ENCODE measurements at places on chromosomes 16 and 17.

GRCh38 chr16:5024632-5025031 is 9.1 kb downstream of the NAGPA start:
- no peak for DNase-seq

- no peak for DNase-seq
Observed at GRCh38 chr17:9037736-9038135, 16.4 kb downstream of the NTN1 start.

DNA sequence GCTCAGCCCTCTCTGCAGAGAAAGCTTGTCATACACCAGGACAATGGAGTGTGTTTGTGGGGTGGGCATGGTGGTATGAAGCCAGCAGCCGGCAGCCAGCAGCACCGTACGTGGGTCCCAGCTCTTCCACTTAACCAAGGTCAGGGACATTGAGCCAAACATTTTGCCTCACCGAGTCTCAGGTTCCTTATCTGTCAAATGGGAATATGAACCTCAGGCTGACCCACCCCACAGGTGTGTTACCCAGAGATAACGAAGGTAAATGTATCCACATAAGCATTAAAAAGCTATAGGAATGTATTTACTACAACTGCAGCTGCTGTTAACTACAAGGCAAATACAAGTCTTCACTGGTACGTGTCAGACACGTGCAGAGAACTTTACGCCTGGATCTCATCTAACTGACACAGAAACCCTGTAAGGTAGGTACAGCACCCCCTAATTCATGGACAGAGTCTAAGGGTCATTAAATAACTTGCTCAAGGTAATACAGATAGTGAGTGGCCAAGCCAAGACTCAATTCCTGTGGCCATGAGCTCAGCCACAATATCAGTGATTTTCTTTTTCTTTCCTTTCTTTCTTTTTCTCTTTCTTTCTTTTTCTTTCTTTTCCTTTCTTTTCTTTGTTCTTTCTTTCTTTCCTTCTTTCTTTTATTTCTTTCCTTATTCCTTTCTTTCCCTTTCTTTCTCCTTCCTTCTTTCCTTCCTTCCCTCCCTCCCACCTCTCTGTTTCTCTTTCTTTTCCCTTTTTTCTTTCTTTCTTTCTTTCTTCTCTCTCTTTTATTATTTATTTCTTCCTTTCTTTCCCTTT is 990 bp downstream of the SLC5A11 start:
- no peak for DNase-seq

DNA sequence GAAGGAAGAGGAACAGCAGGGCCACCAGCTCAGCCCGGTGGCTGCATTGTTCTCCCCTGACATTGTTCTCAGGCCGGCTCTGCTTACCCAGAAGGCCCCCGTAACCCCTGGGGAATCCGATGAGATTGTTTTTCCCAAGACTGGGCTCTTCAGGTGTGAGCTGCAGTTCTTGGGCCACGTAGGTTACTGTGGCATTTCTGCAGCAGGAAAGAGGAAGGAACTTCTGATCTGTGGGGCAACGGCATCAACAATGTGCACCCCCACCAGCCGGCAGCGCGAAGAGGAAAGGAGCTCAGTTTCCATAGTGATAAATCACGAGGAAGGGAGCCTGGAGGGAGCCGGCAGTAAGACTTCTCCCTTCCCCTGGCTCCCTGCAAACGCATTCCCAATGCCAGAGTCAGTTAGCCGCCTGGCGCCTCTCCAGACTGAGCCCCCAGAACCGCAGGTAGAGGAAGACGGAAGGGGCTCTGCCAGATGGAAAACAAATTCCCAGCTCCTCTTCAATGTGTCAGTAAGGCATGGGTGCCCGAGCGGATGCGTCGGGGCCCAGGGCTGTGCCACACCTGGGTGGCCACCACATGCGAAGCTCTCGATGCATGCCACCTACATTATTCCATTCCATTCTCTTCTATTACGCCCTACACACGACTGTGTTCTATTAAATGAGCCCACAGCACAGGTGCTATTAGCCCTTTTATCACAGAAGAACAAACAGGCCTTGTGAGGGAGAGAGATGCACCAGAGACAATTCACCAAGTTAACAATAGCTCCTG is 21.5 kb upstream of the PECAM1 start:
- no peak for DNase-seq

GRCh38 chr16:54073356-54073755 is 213.2 kb downstream of the IRX3 start:
- no peak for DNase-seq

DNA sequence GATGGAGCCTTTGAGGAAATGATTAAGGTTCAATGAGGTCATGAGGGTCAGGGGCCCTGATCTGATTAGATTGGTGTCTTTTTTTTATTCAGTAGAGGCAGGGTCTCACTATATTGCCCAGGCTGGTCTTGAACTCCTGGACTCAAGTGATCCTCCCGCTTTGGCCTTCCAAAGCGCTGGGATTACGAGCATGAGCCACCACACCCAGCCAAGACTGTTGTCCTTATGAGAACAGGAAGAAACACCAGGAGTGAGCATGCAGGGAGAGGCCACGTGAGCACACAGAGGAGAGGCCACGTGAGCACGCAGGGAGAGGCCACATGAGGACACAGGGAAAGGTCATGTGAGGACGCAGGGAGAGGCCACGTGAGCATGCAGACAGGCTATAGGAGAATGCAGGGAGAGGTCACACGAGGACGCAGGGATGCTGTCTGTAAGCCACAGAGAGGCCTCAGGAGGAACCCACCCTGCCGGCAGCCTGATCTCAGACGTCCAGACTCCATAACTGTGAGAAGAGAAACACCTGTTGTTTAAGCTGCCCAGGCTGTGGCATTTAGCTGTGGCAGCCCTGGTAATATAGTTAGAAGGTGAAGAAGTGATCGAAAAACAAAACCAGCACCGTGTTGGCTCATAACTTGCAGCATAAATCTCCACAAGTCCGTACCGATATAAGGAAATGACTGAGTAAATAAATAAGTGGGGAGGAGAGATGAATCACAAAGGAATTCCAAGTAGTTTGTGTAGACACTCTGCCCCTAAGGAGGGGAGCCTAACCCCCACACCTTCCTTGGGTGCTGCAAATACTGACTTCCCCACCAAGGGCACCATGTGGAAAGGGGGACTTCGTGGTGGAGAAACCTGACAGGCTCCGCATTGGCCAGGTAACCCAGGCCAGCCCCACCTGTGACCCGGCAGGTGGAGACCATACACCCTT is 14.6 kb upstream of the CSNK1D start:
- no peak for DNase-seq

DNA sequence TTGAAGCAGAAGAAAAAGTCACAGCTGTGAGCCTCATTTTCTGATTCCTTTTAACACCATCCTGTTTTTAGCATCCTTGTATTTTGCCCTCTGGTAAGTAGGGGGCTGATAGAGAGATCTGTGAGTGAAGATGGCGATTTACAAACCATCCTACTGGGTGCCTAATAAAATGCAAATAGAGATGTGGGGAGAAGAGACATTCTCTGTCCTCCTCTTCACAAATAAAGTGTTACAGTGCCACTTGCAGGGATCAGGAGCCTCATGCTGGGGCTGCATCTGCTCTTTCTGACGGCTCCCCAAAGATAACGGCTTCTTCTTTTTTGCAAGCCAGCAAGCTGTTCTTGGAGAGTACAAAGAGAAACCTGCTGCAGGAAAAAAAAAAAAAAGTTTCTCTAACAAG is 418.6 kb downstream of the TOX3 start:
- DNase-seq, result no peak

DNA sequence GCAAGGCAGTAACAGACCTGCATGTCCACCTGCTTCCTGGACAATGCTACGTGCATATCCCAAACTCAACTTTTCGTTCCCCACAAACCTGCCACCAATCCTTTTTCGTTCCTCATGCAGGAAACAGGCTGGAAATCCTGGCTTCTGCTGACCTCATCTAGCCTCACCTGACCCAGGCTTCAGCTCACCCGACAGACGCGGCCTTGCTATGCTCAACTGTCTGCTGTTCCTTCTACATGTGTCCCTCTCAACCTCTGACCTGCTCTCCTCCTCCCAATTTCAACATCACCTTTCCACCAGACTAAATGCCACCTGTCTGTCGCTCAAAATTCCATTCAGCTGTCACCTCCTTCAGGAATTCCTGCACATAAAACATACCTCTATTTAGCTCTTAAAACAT is 44.5 kb downstream of the XPO6 start:
- no peak for DNase-seq

DNA sequence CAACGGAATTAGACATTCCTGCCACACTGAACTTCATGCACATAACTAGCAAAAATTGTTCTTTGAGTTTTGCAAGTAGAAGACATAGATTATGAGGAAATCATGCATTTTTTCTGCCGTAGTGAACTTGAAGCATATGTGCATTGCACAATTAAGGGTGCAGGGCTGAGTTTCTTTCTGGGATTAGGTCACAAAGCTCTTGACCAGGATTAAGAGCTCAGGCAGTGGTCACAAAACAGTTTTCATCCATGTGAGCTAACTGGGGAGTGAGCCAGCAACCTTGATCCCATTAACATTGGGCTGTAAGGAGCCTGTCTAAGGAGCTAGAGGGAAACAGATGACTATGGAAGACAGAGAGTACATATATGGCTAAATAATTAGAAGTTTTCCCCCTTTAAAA is 143.7 kb downstream of the PMP22 start:
- no peak for DNase-seq

- no peak for DNase-seq
Observed at GRCh38 chr17:73424571-73424970, 112.8 kb upstream of the CDC42EP4 start.

- DNase-seq, result no peak
Observed at GRCh38 chr17:35542990-35543389, 5.5 kb upstream of the SLFN12L start.

- no peak for DNase-seq
Observed at GRCh38 chr16:73054498-73054812, 6.5 kb upstream of the ZFHX3 start.

DNA sequence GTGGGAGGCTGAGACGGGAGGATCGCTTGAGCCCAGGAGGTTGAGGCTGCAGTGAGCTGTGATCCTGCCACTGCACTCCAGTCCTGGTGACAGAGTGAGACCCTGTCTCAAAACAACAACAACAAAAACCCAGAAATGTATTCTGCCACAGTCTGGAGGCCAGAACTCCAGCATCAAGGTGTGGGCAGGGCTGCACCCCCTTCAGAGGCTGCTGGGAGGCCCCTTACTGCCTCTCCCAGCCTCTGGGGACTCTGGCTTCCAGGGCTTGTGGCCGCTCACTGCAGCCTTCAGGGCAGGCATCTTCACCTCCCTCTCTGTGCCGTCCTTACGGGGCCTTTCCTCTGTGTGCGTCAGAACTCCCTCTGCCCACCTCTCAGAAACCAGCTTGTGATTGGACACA is 209.4 kb upstream of the GSE1 start:
- no peak for DNase-seq

DNA sequence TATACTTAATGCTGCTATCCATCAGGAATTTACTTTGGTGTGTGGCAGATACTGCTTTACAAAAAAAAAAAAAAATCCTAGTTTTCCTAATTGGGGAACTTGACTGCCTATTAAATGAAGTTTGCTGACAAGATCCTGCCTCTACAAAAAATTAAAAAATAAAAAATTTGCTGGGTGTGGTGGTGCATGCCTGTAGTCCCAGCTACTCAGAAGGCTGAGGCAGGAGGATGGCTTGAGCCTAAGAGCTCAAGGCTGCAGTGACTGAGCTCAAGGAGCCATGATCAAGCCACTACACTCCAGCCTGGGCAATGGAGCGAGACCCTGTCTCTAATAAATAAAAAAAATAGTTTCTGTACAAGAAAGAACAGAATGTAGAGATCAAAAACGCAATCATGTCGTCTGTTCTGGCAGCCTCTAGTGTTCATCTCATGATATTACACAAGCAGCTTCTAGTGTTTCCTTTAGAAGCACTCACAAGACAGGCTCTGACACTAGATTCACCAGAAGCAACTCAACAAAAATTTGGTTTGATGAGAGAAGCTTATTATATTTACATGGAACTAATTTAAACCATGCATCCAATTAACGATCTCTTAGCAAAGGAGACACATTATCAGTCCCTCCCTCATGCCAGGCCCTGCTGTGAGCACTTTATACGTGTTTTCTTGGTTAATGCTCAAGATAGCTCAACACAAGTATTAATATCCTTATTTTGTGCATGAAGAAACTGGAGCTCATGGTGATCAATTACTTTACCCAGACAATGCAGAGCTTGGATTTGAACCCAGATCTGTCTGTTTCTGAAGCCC is 6.8 kb upstream of the KRTAP17-1 start:
- DNase-seq, result no peak

- DNase-seq, result no peak
Observed at GRCh38 chr17:32517982-32518381, 31.2 kb downstream of the CDK5R1 start.

GRCh38 chr17:17847118-17847689 is 10.4 kb upstream of the SREBF1 start:
- DNase-seq, result no peak

DNA sequence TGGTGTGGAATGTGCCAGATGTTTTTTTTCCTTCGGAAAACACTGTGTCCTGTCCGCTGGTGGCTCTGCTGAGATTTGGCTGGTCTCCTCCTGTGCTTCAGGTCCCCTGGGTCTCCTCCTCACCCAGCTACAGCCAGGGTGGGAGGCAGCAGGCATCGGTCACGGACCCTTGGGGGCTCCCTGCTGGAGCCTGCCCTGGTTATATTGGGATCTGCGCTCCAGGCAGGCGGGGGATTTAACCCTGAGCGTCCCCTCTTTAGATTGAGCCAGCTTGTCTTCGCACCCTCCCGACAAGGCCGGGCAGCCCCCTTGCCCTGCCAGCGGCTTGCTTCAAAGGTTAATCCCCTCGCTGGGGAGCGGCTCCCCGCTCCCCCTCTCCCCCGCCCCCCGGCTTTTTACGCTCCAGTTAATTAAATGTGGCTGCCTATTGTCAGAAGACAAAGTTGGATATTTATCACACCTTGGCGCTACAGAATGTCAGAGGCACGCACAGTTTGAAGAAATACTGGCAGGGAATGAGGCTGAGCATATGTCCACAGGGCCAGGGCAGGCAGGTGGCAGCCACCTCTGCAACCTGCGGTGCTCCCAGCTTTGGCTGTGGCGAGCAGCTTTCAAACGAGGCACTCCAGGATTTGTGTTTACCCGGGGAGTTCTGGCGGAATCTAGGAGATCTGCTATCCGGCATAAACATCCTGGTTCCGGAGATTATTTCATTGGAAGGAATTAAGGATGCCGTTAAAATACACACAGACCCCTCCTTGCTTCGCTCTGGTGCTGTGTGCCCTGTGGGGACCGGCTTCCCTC is 38.2 kb upstream of the GSE1 start:
- DNase-seq, result no peak

GRCh38 chr17:17724307-17725010 is 43.2 kb downstream of the RAI1 start:
- no peak for DNase-seq

DNA sequence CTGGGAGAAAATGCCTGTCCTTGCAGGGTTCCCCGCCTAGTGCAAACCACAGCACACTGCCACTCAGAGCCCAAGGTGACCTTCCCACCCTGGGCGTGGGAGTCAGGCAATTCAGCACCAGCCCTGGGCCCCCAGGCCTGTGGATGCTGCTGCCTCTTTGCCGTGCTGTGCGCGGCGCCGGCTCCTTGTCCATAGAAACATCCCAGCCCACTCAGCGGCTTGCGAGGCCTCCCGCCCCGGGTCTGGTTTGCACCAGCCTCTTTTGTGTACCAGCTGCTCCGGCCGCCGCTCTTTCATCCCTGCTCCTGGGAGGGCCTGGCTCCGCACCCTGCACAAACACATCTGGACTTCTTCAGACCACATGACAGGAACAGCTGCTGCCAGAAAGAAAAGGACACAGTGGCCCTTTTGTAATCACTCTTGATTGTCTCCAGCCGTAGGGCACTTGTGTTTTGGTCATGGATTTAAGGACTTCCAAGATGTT is 75.4 kb upstream of the SDK2 start:
- no peak for DNase-seq
